Ammon's horn (tissue), 1 donor: ENCODE measurements at places on chromosomes 5 and 9.

GRCh38 chr9:20188616-20189369 lies 400.0 kb upstream of the SLC24A2 start:
- peak; percentile 57 for DNase-seq

DNA sequence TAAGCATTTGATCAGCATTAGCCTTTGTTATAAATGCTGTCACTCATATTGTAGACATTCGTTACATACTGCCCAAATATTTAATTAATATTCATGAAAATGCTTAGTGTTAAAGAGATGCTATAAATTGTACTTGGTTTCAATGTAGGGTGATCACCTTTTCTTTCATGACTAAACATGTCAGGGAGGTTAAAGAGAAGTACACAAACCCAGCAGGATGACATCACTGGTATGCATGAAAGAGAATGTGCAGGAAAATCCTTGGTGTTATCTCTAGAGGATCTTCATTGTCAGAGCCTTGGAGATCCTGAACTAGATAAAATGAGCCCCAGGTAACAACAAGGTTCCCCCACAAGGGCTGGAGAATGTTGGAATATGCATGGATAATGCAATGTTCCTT lies 33.0 kb upstream of the SV2C start:
- DNase-seq = no peak

GRCh38 chr5:174293481-174293880 lies 248.0 kb downstream of the NSG2 start:
- DNase-seq = no peak

DNA sequence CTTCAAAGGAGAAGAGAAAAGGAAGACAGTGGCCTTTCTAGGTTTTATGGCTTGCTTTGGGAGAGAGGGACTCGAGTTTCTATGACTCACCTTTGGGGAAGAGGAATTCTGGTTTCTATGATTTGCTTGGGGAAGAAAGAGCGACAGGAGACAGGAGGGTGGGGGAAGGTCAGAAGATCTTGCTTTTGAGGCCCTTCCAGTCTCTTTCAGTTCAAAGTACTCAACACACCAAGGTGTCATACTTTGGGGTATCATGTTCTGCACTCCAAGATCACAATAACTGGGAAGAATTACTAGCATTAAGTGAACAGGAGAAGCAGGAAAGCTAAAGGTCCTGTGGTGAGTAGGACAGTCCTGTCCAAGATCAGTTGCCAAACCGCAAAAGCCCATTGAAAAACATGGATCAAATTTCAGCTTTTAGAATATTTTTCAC lies 324.5 kb downstream of the ARHGEF28 start:
- no peak for DNase-seq
